ENCODE measurements at places on chromosomes 4 and X.
A peak's percentile ranks its signal among the peaks of the same experiment; 100 is the strongest.

DNA sequence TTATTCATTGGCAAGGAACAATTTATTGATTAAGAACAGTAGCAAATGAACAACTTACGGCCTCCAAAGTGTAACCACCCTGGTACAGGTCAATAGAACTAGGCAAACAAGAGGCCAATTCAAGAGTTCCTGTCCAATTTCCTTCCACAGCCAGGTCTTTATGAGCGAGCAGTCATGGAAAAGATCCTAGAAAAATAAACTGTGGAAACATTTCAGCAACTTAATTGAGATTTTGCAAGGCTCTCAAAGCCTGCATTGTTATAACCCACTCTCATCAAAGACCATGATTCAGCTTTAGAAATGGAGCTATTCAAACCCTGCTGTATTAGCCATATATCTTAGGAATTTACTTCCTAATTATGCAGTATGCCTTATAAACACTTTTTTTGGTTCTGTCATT lies 43.6 kb downstream of the UNC5C start:
- peak; percentile 62 for DNase-seq

DNA sequence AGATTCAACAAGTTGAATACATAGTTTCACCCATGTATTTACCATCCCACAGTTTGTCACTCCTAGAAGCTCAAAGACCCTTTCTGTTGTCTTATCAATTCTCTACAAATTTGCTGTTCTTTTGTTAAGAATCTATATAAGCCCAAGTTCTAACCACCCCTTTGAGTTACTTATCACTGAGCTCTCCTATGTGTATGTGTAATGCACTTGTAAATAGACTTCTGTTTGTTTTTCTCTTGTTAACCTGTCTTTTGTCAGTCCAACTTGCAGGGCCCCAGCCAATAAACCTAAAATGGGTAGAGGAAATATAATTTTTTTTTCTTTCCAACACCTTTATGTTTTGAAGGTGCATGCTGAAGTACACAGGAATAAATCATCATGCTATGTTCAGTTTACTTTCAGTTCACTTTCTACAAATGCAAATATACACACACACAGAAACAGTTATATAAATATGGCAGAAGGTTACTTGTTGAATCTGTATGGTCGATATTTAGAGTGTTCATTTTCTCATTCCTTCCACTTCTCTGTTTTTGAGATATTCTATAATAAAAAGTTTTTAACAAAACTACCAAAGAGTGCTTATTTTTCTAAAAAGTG lies 22.3 kb upstream of the CLOCK start:
- no peak for DNase-seq

- peak; percentile 50 for DNase-seq
Observed at GRCh38 chr4:88054901-88055300, 47.5 kb downstream of the PKD2 start.

GRCh38 chr4:537436-538264 lies 38.4 kb downstream of the TMEM271 start:
- no peak for DNase-seq

DNA sequence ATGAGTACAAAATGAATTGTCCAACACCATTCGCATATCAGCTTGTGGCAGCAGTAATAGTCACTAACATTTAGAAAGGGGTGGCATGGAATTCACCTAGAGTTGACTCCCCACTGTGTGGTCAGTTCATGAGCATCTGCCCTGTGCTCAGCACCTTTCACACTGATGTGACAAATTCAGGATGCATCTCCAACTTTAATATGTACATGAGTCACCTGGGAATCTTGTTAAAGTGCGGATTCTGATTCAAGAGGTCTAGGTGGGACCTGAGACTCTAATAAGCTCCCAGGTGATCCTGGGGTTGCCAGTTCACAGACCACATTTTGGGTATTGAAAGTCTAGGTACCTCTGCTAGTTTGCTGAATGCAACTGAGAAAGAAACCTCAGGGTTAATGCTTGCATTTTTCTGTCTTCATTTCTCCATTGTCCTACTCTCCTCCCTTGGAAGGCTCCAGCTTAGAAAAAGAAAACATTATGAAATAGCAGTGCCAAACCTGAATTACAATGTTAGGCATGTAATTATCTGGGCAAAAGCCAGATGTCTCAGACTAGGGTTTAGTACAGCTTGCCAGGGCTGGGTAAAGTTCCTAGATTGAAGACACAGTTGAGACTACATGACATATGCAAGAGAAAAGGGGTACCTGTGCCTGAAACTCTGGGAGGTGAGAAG lies 32.7 kb downstream of the TMSB4X start:
- DNase-seq, result peak; percentile 87

Data from adipocyte (in vitro differentiated cells).